ENCODE measurements at places on chromosomes 12 and 14.

DNA sequence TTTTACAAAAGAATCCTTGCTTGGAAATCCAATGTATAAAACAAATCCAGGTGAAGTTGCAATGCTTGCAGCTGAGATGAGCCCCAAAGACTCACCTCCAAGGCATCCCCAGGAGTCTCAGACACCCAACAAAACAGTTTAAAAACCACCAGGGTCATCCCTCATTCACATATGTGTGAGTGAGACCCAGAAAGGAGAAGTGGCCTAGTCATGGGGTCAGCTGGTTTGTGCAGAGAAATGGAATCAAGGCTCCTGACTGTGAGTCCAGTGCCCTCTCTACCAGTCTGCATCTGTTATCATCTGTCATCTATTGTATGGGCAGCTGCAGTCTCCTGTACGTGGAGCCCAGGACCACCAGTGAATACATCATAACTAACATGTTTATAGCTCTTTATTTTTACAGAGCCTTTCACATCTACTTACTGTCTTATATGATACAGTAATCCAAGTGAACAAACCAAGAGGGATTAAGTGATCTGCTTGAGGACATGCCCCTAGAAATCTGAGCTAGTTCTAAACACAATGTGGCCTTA is 27.1 kb downstream of the PLEKHG7 start:
- DNase-seq, result no peak

DNA sequence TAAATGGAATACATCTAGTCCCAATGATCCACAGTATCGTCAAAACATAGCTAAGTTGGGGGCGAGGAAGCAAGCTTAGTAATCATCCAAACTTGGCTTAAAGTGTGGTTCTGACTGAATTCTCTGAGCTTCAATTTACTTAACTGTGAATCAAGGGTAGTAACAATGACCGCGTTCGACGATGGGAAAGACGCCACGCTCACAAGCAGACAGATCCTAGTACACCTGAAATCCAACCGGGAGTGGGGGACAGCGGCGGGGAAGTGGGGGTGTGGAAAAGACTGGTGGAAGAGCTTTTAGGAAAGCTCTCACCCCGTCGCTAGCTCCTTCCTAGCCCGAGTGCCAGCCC is 433 bp downstream of the COX16 start:
- no peak for DNase-seq

DNA sequence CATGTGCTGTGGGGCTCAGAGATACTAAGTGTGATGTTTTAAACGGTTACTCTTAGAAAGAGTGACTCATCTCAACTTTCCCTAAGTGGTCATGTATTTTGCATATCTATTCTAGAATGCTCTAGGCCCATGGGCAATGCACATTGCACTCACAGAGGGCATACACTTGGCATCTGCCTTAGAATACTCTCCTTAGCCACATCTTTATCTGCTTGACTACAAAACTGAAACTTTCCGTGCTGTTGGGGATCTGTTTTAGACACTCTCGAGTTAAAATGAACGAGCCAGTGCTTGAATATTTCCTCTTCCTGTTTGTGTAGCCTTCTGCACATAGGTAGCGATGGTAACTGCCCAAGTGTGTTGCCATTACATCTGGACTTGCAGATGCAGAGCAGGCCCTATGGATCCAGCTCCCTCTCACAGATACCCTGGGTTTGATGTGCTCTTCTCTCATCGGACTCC is 180.5 kb downstream of the CAND1 start:
- DNase-seq, result no peak

DNA sequence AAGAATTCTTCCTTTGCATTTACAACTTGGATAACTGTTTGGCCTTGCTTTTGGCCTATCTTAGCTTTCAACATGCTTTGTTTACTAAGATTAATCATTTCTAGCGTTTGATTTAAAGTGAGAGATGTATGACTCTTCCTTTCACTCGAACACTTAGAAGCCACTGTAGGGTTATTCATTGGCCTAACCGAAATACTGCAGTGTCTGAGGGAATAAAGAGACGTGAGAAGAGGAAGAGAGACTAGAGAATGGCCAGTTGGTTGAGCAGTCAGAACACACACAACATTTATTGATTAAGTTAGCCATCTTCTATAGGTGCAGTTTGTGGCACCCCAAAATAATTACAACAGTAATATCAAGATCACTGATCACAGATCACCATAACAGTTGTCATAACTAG is 62.3 kb upstream of the CCDC175 start:
- no peak for DNase-seq

- no peak for DNase-seq
These were observed 11.9 kb downstream of the CDC42BPB start for GRCh38 chr14:103045371-103045869.

DNA sequence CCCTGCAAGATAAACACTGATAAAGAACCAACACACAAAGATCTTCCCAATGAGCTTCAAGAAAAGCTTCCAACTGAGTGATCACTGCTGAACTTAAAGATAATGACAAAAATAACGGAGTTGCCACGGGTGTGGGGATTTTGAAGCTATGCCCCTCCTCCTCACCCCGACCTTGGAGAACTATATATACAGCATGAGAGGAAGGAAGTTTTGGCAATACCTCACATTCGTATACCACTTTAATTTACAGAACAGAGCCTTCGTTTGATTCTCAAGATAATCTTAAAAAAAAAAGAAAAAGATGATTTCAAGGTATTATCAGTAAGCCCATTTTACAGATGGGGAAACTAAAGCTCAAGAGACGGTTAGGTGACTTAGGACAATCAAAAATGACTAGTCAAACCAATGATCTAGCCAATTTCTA is 715 bp downstream of the NEK9 start:
- DNase-seq, result no peak

DNA sequence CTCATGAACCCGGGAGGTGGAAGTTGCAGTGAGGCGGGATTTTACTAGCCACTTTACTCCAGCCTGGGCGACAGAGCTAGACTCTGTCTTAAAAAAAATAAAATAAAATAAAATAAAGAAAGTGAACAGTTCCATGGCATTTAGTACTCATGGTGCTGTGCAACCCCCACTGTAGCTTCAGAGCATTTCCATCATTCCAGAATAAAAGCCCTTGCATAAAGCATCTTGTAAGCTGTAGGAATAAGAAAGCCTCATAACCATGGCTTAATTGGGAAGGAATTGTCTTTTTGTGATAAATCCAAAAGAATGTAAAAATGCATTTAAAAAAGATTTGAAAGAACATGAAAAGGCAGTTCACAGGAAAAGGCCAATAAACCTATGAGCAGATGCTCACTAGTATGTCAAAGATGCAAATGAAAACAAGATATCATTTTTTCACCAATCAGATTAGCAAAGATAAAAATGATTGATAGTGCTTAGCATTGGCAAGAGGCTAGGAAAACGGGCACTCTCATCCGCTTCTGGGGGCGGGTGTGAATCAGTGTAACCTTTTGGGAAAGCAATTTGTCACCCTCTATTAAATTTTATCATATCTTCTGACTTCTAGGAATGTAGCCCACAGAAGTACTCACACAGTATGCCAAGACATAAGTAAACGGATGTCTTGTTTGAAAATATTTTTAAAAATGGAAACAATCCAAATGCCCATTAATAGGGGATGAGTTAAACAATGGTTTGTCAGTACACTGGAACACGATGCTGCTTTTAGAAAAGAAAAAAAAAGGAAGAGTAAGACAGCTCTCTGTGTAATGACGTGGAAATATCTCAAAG is 46.6 kb downstream of the CFAP251 start:
- DNase-seq, result no peak

DNA sequence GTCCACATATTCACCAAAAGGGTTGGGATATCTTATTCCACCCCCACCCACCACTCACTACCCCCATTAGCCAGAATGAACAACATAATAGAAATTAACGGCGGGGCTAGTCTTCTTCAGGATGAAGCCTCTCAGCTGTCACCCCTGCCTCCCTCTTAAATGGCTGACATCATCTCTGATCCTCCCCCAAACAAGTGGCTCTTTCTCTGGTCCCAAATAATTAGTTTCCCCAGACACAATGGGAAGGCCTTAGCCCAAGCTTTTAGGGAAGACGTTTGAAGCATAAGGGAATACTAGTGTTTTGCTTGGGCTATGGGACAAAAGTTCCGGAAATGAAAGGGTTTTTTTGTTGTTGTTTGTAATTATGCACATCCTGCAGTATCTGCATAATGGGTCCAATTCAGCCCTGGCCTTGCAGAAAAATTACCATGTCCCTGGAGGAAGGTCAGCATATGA is 13.8 kb downstream of the STON2 start:
- no peak for DNase-seq

DNA sequence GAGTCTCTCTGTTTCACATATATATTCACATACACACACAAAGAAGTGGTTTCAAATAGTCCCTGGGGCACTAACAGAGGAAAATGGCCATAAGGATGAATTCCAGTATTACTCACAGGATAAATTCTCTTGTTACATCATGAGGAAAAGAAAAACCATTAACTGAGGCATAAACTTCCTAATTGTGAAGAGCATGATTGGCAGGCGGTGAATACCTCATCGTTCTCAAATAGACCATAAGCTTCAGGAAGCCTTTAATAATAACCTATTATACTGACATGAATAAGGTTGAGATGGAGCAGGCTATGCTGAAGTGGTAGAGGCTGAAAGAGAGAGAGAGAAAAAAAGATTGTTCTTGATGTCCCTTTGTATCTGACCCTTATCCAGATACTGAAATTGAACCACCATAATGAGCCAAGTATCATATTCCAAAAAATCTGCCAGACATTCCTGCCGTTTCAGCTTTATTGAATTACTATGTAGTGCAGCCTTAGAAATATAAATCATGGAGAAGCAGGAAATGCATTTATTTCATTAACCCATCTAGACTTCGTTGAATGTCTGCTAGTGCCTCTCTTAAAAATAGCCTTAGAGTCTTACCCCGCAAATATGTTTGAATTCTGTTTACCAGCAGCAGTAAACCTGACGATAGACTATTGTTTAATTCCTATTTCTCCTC is 86.8 kb downstream of the NUAK1 start:
- no peak for DNase-seq

- DNase-seq, result no peak
These were observed 130.1 kb downstream of the SAMD4A start for GRCh38 chr14:54697001-54697400.

GRCh38 chr12:76340680-76341435 is 7.4 kb downstream of the BBS10 start:
- DNase-seq, result no peak
